ENCODE measurements at places on chromosomes 12 and 14.

DNA sequence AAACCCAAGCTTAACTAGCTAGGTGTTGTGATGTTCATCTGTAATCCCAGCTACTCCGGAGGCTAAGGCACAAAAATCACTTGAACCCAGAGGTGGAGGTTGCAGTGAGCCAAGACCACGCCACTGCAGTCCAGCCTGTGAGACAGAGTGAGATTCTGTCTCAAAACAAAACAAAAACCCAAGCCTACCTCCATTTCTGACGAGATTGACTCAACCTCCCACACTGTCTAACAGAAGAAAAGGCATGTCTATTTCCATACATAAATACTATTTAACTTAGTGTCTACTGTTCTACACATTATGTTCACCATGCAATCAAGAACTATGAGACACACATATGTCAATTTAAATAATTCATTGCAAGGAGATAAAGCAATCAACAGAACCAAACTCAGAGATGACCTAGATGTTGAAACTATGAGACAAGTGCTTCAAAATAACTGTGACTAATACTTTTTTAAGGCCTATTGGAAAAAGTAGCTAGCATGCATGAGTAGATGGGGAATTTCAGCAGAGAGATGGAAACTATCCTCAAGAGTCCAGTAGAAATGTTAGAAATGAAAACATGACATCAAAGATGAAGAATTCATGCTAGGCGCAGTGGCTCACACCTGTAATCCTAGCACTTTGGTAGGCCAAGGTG lies 75.9 kb upstream of the DHRS4 start:
- DNase-seq = no peak

- DNase-seq = no peak
Measured at GRCh38 chr14:93956514-93957332, 19.6 kb downstream of the ASB2 start.

DNA sequence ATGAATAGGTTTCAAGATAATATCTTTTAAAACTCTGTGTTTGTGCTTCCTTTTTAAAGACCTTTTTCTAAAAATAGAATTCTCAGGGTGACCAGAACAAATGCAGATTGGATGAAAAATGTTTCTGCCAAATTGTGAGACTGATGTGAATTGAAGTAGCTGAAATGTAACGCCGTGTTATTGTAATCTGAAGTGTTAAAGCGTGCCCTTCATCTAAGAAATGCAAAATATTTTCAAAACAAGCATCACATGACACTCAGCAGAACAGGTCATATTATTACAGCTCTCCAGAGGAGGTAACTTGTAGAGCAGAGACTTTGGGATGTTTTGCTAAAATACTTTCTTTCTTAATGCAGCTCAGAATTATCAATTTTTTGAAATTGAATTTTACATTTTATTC lies 90.0 kb upstream of the PLEKHA5 start:
- no peak for DNase-seq

GRCh38 chr12:101954676-101955075 lies 77.3 kb downstream of the DRAM1 start:
- no peak for DNase-seq

GRCh38 chr14:60839057-60839456 lies 104.5 kb downstream of the MNAT1 start:
- no peak for DNase-seq

GRCh38 chr12:111405859-111406473 lies at the start of gene SH2B3:
Gene SH2B3, plus strand, starts transcription at chr12:111405923. Its CDS starts 12,223 bp downstream, at chr12:111418146.
- DNase-seq = no peak

GRCh38 chr14:50953502-50953901 lies 9.2 kb upstream of the PYGL start:
- no peak for DNase-seq

DNA sequence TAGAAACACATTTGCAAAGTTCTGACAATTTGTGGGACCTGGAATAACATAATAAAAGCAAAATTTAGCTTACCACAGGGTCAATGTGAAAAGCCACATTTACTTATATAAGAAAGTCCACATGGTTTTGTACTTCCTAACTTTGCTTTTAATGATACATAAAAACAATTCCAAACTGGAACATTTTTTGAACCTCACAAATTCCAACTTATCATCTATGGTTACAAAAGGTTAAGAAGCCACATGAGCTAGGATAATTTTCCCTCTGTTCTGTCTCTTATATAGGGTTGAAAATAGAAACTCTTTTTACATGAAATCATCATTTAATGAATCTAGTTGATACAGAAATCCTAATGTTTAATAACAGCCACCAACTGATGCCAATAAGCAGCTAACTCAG lies 8.9 kb upstream of the RERG start:
- no peak for DNase-seq

GRCh38 chr12:31527083-31527482 lies 63.9 kb downstream of the DENND5B start:
- no peak for DNase-seq

DNA sequence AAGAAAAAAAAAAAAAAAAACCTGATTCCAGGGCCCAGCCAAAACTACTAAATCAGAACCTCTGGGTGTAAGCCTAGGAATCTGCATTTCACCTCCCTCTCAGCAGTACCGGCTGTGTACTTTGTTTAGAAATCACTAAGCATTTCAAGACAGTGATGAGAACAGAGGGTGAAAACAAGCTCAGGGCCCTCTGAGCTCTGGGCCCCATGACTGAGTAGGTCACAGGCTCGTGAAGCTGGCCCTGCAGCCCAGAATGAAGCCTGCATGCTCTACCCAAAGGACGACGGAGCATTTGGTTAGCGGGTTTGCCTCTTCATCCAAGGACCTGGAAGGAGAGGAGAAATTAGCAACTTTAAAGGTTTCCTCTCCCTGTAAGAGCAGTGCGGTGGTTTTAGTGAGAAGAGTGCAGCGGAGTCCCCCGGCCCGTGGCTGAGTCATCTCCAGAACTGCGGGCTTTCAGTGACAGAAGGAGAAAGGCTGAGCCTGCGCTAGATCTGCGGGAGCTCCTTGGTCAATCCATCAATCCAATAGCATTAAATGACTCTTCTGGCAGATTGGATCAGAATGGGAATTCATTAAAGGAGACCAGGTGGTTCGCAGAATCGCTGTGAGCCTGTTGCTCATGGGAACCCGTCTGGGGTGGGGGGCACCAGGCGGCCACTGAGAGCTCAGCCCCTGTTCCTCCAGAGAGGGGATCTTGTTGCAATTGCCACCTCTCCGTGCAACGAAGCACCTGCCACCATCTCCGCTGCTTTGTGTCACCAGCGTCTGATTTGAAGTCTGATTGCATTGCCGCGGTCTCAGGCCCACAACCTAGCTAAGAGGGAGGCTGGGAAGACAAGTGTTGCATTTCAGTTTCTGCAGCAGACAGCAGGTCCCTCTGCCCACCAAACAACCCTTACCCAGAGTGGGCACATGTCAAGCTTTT lies 7.3 kb downstream of the IL31 start:
- no peak for DNase-seq

GRCh38 chr12:93741659-93742109 lies 64.5 kb downstream of the CRADD start:
- no peak for DNase-seq

GRCh38 chr14:102828151-102828550 lies 50.9 kb downstream of the TRAF3 start:
- DNase-seq = no peak

- no peak for DNase-seq
Measured at GRCh38 chr14:86532219-86532618, 1002.3 kb downstream of the FLRT2 start.

DNA sequence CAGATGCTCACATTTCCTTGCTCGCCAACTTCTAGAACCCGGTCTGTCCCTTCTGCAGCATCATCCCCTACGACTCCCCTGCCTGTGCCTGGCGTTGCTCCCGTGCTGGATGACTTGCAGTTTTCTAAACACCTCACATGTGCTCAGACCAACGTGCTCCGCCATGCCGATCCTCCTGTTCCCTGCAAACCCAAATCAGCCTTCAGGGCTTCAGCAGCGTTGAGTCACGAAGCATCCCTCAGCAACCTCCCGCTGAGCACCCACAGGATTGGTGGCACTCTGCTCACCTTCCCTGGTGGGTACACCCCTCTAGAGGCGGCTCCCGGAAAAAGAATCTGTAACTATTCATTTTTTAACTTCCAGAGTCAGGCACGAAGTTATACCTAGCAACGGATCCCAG lies 2.8 kb upstream of the PIWIL1 start:
- no peak for DNase-seq

All from stimulated activated CD8-positive, alpha-beta memory T cell treated with anti-CD3 and anti-CD28 coated beads, Interleukin-4, amount 100 ng/mL, for 1 hour (primary cell).